ENCODE measurements at places on chromosomes 7 and 10.
A peak's percentile ranks its signal among the peaks of the same experiment; 100 is the strongest.

- DNase-seq, result no peak
These were observed 117.8 kb upstream of the ZMIZ1 start for GRCh38 chr10:78950656-78951587.

DNA sequence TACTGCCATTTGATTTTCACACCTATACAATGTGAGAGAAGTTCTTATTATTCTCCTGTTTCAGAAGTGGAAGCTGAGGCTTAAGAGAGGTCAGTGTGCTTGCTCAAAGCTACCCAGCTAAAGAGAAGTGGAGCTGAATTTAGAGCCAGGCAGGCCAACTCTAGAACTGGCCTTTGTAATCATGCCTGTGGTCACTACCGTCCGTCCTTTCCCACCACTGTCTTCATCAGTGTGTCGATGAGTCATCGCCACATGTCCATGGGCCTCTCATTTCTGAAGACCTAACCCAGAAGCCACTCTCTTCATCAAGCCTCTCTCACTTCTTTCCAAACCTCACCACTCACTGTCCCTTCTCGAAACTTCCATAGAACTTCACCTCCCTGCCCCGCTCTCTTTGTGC, 237.8 kb downstream of the KIAA1217 start:
- DNase-seq, result no peak

GRCh38 chr10:13784067-13784466, 197.3 kb downstream of the PRPF18 start:
- no peak for DNase-seq

- no peak for DNase-seq
These were observed 8.3 kb upstream of the FOXL3 start for GRCh38 chr7:281637-282036.

- no peak for DNase-seq
These were observed 160.7 kb downstream of the TMEM178B start for GRCh38 chr7:141234335-141235105.

- DNase-seq, result no peak
These were observed 7.6 kb downstream of the LZTS2 start for GRCh38 chr10:101007099-101007711.

- DNase-seq, result no peak
These were observed 141.7 kb upstream of the TMEM72 start for GRCh38 chr10:44769450-44769849.

DNA sequence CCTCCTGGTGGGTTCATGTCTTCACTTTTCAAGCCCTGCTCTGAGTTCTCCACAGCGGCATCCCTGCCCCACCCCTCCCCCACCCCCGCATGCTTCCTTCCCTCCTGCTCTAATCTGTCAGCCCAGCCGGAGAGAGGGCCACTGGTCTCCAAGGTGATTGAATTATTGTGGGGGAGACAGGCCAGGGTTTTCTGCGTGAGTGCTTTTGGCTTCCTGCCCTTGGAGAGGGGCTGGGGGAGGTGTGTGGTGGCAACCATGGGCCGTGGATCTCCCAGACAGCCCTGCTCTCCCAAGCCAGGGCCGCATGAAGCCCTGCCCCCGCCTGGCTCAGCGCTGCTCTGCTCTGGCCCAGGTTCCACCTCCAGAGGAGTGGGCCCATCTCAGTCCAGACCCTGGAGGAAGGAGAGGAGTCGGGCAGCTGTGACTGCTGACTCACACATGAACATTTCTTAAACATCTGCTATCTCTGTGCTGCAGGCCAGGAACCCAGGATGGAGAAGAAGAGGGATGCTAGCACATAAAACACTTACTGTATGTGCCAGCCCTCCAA, 109.9 kb downstream of the ZMIZ1 start:
- DNase-seq, result no peak

DNA sequence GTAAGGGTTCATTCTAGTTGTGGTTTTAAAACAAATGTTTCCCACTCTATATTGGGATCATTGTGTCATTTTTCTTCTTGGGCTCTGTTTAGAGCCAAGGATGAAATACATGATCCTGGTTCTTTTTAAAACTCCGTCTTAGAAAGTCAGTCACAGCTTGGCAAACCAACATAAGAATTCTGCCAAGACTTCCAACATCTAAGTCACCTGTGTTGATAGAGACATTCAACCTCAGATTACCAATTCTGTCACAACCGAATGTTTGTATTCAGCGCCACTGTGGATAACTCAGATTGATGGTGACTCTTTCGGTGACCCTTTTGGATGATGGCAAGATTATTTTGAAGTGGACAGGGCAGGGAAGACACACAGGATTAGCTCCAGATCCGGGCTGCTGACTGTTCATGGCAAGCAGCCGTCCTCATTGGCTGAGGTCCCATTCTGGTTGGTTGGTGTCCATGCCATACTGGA, 255.4 kb downstream of the ARHGAP21 start:
- DNase-seq, result no peak

- no peak for DNase-seq
These were observed 141.2 kb downstream of the LYZL1 start for GRCh38 chr10:29430101-29430500.

DNA sequence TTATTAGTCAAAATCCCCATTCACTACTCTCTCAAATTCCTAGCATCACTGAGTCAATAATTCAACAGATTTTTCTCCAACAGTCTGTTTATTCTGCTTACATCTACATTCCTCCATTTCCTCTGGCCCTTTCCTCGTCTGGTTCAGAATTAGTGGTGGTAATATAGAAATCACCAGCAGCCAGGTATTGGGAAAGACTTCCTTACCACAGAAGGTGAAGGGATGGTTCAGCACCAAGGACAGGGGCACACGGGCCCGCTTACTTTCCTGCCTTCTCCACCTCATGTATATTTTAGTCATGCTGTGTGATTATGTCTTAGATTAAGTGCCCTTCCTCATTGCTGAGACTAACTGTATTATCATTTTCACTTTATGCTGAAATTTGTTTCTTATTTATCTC, 70.4 kb upstream of the APBB1IP start:
- no peak for DNase-seq

DNA sequence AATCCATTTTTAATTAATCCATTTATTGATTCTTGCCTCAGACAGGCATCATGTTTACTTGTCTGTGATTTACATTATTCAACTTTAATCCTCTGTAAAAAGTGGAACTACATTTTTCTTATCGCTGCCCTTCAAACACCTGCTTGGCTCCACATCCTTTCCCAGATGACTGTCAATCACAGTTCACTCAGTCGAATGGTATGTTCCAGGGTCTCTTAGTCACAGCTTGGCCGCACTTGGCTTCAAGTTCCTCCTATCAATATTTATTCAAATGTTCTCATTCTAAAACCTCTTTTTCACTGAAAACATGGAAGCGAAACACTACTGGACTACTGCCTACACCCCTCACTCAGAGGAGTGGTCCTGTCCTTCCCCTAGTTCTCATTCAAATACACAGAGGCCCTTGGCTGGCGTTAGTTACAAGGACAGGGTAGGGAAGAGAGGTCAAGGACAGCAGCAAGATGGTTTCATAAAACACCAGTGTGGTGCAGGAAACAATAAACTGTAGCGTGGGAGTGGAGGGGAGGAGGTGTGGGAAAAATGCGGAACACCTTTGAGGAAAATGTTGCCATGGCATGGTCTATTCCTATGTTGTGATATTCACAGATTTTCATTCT, 143.2 kb downstream of the USP6NL start:
- no peak for DNase-seq

DNA sequence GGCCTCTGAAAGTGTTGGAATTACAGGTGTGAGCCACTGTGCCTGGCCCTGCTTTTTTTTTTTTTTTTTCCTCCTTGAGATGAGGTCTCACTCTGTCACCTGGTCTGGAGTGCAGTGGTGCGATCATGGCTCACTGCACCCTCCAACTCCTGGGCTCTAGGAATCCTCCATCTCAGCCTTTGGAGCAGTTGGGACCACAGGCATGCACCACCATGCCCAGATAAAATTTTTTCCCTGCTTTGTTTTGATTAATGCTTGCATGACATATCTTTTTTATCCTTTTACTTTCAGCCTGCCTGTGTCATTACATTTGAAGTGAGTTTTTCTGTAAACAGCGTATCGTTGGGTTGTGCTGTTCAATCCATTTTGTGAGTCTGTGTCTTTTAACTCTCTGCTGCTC, 97.0 kb downstream of the ANKRD61 start:
- DNase-seq, result no peak

DNA sequence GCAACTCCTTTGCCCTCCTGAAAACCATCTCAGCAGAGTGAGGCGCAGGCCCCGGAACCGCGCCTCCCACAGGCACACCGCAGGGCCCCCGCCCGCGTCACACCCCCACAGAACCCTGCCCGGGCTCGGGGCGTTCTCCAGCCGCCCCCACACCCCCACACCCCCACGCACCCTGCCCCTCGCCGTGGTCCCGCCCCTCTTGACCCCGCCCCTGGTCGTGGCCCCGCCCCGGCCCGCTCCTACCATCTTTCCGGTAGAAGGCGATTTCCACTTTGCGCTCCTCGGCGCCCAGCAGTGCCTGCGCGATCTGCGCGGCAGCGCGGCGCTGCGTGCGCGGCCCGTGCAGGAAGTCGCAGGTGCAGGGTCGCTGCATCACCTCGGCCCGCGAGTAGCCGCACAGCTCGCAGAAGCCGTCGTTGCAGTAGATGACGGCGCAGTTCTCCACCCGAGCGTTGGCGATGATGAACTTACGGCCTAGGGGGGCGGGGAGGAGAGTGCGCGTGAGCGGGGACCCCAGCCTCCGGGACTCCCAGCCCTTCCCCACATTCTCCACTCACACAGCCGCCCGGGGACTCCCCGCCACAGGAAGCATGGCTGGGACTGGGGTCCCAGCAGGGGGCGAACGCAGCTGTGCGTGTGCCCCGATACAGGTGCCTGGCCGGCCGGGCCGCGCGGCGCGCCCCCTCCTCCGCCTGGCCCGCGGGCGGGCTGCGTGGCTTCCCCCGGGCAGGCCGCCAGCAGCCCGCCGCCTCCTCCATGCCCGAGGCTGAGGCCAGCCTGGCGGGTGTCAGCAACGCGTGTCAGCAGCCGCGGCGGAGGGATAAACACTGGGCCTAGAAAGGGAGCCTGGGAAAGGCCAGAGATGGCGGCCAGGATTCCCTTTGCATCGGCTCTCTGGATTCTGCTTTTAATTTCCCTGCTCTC, 3.4 kb downstream of the KCNH2 start:
- peak; percentile 70 for DNase-seq

DNA sequence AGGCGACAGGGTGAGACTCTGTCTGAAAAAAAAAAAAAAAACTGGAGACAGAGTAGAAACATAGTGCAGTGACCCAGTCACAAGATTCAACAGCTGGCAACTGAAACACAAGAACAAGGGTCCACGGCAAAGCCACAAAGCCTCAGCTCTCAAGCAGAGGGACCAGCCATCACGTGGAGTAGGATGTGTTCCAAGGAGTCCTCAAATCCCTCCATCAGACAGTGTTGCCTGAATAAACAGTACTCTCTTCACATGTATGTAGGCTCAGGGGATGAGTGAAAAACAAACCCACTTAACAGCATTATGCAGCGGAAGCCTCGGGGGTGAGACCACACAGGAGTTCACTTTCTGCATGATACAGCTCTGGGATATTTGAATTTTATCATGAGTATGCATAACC, 62.0 kb downstream of the SLIT1 start:
- DNase-seq, result no peak

DNA sequence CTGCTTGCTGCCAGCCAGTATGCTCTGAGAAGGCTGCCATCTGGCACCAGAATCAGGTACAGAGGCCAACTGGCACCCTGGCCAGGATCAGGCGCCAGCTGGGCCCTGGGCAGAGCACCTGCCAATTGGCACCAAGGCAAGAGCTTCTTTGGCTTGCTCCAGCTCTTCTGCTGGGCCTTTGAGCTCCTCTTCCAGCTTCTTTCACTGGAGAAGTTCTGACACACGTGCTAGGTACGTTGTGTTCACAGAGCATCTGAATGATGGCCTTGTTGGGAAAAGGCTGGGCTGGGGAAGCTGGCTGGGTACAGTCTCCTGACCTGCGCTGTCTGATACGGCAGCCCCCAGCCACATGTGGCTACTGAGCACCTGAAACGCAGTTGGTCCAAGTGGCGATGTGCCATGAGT, 31.7 kb upstream of the OPALIN start:
- no peak for DNase-seq

DNA sequence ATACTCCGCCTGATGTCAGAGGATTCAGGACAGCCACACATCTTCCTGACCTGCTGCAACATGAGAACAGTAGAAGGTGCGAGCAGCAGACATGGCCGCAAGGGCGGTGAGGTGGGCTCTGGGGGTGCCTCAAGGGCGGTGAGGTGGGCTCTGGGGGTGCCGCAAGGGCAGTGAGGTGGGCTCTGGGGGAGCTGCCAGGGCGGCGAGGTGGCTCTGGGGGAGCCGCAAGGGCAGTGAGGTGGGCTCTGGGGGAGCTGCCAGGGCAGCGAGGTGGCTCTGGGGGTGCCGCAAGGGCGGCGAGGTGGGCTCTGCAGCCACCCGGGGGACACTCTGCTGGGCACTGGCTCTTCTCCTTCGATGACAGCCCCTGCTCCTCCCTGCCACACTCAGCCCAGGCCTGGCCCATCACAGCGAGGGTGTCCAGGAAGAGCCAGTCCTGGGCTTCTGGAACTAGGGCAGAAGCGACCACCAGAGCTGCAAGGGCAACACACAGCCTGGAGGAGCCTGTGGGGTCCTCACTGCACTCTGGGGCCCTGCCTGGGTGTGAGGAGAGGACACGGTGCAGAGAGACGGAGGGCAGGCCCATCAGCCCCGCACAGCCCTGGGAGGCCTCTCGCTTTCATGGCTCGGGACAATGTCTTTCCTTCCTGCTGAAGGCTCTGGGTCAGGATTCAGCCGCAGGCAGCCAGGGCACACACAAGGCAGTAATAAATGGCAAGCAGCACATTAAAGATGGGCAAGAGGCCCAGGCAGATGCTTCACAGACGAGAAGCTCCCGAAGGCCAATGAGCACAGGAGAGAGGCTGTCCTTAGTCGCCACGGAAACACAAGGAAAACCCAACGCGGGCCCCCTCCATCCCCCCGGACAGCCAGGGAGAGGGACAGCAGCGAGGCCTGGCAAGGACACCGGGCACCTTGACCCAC, 42.5 kb downstream of the STK32C start:
- no peak for DNase-seq

DNA sequence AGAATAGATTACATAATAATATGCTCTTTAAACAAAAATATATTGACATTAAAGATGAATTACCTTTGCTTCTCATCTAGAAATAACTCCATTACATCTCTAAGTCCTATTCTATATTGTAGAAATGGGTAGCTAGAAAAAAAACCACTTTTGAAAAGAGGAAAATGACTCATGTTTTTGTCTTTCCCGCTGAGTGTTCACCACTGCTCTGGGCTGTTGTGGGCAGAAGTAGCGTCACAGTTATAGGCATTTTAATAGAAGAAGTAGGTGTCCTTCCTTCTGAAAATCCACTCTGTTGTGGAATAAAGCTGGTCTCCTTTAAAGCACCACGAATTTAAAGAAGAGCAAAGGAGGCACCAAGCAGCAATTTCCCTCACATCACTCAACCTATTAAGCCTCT, 117.6 kb upstream of the NFE2L3 start:
- DNase-seq, result no peak
